ENCODE measurements at places on chromosomes 6 and 20.

DNA sequence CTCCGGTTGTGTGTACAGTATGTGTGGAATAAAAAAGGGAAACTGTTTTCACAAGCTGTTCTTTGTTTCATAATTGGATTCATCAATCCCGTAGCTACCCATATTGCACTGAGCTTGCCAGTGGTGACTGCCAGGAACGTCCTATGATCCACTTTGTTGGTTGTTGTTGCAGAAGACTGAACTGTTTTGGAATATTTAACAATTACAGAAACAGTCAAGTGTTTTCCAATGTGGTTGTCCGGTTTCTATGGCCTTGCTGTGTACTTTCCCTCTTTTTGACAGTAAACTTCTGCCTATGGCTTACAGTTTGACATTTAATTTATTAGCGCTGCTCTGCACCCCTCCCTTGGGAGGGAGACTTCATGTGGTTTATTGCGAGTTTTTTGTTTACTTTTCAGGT, 141.2 kb downstream of the DTNBP1 start:
- DNase-seq: no peak

GRCh38 chr20:53847139-53847836, 223.1 kb downstream of the BCAS1 start:
- DNase-seq: no peak

- DNase-seq: no peak
Measured at GRCh38 chr20:62975251-62975760, 22.8 kb downstream of the SLC17A9 start.

DNA sequence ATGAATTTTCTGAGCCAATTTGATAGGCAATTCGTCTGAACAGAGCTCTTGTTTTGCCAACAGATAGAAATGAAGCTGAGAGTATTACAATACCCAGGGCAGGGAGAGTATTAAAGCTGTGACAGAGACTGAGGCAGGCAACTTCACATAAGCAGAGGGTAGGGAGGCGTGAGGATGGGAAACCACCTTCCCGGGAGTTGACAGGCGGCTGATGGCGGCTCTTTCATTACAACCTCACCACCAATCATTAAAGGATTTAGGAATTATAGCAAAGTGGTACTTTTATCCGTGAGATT, 73.3 kb downstream of the CD83 start:
- no peak for DNase-seq

DNA sequence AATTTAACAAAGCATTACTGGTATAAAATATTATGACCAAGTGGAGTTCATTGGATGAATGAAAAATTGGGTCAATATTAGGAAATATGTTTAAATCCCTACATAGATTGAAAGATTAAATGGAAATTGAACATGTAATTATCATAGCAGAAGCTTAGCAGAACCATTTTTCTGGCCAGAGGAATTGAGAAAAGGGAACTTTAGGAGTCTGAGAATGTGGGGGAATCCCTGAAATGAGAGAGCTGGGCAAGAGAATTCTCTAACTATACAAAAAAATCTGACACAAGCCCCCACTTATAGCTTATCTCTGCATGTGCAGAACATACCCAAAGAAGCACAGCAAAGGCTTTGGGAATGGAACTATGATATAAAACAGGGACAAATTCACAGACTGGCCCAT, 67.4 kb upstream of the ARHGAP18 start:
- DNase-seq: no peak

- DNase-seq: no peak
Measured at GRCh38 chr6:35470663-35471120, 2.5 kb downstream of the RPL10A start.

- no peak for DNase-seq
Measured at GRCh38 chr20:35588397-35588796, 27.2 kb upstream of the SPAG4 start.

GRCh38 chr20:5735845-5736510, 14.2 kb upstream of the SHLD1 start:
- no peak for DNase-seq

DNA sequence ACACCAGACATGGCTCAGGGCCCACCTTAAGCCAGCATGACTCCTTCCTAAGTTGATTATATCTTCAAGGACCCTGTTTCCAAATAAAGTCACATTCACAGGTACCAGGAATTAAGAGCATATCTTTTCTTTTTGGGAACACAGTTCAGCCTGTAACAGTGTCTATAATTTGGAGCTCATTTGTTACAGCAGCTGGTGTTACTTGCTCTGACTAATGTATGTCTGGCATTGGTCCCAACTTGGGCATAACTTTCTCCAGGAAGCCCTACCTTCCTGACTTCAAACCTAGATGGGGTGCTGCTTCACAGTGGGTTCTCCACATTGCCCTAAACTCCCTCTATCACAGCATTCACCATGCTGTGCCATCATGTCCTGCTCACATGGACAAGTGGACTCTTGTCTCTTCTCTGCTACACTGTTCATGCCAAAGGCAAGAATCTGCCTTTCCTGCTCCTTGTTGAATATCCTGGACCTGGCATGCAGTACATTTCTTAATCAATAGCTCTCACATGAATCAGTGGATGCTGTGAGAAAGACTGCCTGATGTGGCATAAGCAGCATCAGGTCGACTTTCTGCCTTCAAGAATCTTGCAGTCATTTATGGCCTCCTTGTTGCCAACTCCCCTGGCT, 117.4 kb upstream of the FOXA2 start:
- DNase-seq: no peak

Data from endothelial cell (in vitro differentiated cells).